ENCODE measurements at places on chromosomes 6 and 20.

DNA sequence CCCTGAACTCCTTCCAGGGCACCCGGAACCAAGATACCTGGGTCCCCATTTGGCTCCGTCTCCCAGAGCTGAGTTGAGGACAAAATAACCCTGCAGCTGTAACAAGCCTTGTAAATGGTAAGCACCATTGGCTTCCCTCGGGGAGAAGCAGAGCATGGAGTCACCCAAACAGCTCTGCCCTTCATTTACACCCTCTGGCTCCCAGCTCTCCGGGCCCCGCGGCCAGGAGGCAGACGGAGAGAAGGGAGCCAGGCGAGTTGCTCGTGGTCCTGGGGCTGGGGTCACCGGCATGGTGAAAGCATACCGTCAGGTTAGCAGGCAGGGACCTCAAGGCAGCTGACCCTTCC is 2.1 kb downstream of the TFEB start:
- no peak for DNase-seq

DNA sequence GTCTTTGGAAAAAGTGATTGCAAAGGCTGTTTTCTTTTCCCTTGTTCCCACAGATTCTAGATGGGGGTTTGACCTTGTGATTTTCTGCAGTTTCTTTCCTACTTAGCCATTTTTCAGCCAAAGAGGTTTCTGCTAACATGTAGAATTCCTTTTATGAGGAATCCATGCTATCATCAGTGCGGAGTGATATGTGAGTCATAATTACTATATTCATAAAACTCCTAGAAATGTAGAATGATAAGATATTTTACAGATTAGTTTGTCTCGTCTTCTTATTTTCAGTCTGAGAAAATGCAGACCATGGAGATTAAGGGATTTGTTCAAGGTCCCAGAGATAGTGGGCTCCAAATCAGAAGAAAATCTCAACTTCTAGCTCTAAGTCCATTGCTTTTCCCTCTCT is 98.6 kb downstream of the KCNQ5 start:
- DNase-seq = no peak

DNA sequence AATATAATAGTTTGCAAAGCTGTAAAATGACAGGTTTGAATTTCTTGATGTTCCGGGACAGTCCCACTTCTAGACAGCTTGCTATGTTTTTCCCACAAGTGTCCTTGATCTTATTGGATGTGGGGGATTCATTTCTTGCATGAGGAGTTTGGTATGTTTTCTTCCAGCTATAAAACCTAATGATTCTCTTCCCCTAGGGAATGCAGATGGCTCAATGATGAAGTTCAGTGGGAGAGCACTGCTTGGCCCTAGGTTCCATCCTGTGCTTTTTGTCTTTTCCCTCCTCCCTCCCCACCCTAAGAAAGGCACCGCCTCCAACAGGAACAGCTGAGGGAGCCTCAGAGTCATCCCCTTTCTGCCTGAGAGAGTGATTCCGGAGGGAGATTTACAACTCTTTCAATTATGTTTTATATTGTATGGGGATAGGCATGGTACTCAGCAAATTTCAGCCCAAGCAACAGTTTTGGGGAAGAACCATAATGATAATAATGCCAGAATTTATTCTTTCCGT is 149.2 kb downstream of the PHACTR1 start:
- DNase-seq = no peak

DNA sequence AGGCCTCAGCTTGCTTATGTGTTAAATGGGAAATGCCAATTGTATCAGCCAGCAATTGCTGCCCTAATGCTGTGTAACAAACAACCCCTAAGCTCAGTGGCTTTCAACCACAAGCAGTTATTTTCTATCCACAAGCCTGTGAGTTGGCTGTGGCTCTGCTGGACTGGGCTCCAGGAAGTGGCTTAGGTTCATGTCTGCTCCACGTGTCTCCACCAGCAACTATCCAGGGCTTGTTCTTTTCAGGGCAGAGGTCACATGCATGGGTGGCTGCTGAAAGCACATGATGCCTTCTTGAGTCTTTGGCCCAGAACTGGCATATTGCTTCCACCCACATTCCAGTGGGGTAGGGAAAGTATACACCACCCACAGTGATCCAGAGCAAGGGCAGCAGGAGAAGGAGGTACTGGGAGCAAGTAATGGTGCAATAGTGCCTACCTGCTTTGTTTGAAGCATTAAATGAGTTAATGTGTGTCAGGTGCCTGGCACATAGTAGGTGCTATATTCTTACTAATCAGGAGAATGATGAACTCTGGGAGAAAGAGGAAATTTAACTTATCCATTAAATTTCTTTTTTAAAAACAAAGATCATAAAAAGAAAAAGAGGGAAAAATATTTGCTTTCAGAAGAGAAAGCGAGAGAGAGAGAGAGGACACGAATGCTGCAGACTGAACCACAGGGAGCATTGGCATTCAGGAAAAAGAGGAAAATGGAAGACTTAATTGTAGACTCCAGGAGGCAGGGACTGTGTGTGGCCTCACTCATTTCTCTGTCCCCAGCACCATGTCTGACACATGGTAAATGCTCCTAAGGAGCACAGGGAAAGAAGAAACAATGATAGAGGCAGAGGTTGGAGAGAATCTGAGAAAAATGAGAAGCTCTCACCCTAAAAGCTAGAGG is 25.2 kb upstream of the RNF24 start:
- DNase-seq = no peak

GRCh38 chr6:169677096-169677495 is 24.7 kb downstream of the WDR27 start:
- DNase-seq = no peak

GRCh38 chr6:138535728-138536455 is 36.6 kb upstream of the NHSL1 start:
- DNase-seq = no peak

GRCh38 chr6:47106721-47107197 is 64.6 kb upstream of the ADGRF1 start:
- no peak for DNase-seq

DNA sequence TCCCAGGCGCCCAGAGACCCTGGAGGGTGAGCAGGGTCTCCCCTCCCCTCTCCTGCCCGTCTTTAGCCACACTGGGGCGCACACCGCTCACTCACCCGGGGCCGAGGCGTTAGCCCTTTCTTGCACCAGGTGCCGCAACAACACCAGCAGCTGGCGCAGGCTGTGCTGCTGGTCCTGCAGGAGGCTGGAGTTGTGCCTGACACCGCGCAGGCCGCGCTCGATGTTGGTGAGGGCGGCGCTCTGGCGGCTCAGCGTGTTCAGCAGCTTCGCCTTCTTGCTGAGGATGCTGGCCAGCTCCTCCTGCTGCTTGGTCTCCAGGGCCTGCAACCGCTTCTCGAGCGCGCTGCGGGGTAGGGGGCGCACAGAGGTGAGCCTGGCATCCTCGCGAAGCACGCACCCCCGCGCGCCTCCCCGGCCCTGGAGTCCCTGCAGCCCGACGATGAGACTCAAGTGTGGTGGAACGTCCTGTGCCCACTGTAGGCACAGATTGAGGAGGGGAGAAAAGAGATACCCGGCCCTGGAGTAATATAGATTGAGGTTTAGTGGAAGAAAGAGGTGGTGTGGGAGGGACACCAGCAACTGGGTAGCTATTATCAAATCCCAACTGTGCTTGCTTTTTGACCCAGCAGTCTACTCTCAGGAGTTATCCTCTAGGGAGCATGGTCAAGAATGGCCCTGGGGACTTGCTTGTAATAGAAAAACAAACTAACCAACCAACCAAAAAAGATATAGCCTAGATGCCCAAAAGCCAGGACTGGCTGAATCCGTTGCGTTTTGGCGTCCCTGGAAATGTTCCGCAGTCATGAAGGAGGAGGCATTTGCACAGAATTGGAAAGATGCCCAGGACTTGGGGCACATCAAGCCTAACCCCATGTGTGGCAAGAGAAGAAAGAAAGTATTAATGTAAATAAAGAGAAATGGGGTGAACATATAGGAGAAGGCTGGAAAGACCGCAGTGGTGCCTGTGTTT is 30.9 kb downstream of the ANGPT4 start:
- no peak for DNase-seq

GRCh38 chr20:914727-915498 is 1.2 kb downstream of the ANGPT4 start:
- DNase-seq = no peak

DNA sequence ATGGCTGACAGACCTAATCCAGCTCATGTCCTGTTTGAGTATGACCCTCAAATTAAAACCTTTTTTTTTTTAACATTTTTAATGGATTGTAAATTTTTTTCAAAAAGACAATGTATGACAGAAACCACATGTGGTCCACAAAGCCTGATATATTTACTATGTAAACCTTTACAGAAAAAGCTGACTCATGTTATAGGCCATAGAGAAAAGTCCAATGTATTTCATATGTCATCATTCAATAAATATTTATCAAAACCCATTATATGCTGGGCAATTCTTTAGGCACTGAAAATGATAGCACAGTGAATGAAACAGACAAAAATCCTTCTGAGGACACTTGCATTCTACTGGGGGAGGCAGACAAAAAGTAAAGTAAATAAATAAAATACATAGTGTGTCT is 826.2 kb upstream of the FLRT3 start:
- DNase-seq = no peak

DNA sequence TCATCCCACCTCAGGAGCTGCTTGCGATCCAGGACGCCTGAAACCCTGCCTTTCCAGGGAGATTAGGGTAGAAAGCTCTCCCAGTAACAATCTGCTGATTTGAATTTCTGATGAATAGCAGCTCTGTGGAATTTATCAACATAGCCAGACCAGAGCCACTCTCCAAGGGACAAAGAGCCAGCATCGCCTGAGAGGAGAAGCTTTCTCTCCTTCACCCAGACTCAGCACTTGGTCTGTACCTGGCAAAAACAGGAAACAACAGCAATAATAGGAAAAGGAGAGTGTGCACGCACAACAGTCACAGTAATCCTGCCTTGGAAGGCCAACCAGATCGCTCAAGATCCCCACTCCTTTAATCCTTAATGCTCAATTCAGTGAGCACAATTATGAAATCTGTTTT is 22.3 kb upstream of the ROS1 start:
- DNase-seq = no peak

DNA sequence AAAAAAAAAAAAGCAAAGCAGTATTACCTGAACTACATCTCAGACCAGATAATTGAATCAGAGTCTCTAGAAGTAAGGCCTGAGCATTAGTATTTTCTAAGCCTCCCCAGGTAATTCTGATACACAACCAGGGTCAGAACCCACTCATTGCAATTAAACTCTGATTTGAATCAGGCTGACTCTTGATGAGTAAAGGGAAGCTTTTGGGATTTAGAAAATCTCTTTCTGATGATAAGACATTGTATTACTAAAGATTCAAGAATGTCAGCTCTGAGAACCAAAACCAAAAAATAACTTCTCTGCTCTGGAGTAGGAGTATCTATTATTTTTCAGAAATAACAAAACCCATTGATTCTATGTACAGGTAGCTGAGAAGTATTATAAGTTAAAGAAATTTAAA is 100.1 kb upstream of the COL21A1 start:
- DNase-seq = no peak

DNA sequence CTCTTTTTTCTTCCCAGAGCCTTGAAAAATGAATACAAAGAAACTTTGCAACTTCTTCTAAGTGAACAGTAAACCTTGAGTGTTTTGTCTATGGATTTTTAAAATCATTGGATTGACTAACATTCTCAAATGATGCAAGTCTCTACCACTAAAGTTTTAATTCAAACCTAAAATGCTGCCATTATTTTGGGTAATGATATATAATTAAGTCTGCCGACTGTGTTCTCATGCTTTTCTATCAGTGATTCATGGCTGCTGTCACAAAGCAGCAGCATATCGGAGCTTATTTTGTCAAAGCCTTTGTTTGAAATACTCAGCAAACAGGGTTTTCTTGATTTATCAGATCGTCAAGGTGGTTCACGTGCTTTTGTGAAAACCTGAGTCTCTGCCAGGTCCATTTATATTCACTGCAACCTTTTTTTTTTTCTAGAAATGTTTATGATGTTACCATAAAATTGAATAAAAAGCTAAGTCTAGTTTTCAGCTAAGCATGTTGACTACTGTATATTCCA is 96.3 kb downstream of the GJA1 start:
- no peak for DNase-seq
